ENCODE measurements at places on chromosomes 5 and 9.

- no peak for DNase-seq
Observed at GRCh38 chr5:158898185-158899177, 201.2 kb downstream of the EBF1 start.

- DNase-seq, result no peak
Observed at GRCh38 chr5:113093558-113093957, 117.0 kb downstream of the DCP2 start.

- DNase-seq, result no peak
Observed at GRCh38 chr5:157912621-157913325, 53.8 kb upstream of the CLINT1 start.

DNA sequence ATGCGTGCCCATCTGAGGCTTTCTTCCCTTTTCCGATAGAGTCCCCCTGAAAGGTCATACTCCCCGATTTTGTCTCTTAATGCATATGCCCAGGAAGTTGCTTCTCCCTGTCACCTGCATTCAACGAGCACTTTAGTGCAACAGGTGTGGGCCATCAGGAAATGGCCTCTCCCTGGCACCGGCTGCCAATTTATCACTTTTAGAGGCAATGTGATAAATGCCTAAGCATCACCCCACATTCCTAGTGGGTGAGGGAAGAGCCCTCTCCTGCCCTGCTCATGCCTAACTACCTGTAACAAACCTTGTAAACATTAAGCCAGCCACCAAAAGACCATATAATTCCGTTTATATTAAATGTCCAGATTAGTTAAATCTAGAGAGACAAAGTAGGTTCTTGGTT, 1.1 kb upstream of the SNAPC3 start:
- DNase-seq, result no peak

GRCh38 chr9:124481115-124481514, 26.1 kb downstream of the NR5A1 start:
- DNase-seq, result no peak
